ENCODE measurements at places on chromosomes 12 and 14.

GRCh38 chr14:93186466-93186865 is 1.3 kb downstream of the LYSET start:
- DNase-seq: peak; percentile 20

DNA sequence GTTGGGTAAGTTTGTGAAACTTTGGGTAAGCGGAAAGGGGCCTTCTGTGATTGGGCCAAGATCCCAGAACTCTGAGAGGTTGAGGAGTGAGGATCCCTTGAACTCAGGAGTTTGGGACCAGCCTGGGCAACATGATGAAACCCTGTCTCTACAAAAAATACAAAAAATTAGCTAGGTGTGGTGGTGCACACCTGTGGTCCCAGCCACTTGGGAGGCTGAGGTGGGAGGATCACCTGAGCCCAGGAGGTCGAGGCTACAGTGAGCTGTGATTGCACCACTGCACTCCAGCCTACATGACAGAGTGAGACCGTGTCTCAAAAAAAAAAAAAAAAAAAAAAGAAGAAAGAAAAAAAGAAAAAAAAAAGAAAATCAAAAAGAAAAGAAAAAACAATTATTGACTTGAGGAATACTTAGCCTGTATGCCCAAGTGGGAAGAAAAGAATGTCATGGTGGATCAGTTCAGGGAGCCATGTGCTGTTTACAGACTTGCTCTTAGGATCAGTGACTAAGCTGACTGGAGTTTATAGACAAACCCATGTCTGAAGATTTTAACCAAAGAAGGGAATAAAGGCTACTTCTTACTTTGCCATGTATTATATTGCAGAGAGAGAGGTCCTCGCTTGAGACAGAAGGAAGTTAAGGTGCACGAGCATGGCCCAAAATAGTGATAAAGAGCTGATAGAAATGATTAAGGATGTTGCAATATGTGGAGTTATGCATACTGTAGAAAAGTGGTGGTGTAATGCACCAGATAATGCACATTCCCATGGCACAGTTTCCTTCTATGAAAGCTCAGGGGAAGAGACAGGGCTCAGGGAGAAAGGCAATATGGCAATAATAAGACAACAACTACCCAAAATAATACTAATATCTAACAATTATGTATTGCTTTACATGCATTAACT is 881 bp downstream of the HSD17B6 start:
- no peak for DNase-seq

GRCh38 chr14:77040741-77041653 is 12.5 kb upstream of the IRF2BPL start:
- no peak for DNase-seq

DNA sequence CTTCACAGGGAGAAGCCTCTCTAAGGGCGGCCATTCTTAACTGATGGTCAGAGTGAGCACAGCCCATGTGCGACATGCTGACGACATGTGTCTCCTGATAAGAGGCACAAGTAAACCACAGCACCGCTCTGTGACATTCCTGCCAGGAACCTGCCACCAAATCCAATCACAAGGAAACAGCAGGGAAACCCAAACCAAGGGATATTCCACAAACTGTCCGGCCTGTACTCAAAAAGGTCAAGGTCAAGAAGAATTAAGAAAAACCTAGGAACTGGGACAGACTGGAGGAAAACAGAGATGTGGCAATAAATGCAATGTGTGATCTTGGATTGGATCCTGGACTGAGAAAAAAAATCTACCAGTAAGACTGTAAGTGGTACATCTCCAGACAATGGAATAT is 91.9 kb downstream of the SYNE3 start:
- no peak for DNase-seq

- no peak for DNase-seq
Observed at GRCh38 chr12:122834104-122834920, 945 bp upstream of the HIP1R start.

All from GF-D8 (cell line).